CD4-positive, alpha-beta memory T cell (primary cell): ENCODE measurements at places on chromosomes 12 and 14.

GRCh38 chr12:56129206-56129941 is 1.3 kb downstream of the ESYT1 start:
- peak; percentile 79 for DNase-seq

GRCh38 chr12:15629761-15630160 is 159.4 kb downstream of the EPS8 start:
- DNase-seq = no peak

DNA sequence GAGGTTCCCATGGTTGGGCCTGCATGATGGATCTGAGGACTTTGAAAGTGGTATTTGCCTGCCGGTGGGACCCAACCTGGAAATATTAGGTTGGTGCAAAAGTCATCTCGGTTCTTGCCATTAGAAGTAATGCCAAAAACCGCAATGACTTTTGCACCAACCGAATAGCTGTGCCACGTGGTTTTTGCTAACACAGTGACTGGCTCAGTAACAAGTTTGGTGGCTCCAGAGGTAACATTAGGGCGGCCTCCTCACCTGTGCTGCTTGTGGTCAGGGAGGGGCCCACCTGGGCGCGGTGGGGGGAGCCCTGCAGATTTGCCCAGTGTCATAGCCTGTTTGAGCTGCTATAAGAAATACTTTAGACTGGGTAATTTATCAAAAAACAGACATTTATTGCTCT is 1.8 kb downstream of the BDKRB2 start:
- no peak for DNase-seq

DNA sequence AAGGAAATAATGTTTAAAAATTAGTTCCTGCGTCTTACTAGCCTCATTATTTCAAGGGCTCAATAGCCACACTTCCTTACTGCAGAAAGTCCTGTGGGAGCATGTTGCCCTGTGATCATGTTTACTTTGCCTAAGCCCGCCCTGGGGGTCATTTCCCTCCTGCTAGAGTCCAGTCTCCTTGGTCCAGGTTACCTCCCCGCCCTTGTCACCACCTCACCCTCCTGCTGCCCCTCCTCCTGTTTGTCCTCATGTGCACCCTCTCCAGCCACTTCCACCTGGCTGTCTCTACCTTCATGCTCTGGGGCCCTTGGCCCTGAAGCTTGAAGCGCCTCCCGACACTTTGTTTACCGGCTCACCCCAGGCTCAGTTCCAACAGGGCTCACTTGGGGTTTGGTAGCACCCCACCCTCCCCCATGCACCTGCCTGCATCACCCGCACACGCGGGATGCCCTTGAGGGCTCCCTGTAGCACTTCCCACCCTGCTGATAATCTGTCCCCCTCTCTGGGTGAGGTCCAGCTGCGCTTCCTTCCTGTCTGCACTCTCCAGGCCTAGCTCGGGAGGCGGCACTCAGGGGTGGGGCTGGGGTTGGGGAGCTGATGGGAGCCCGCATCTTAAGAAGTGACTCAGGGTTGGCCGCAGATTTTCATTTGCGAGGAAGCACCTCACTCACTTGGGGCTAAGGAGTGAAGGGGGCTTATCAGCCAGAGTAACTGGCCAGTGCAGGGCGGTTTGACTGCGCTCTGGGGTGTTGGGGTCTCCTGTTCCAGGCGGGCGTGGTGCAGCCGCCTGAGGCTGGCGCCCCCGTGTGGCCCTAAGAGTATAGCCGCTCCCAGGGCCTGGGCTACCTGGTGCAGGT is 40.1 kb downstream of the SMIM41 start:
- DNase-seq = no peak

DNA sequence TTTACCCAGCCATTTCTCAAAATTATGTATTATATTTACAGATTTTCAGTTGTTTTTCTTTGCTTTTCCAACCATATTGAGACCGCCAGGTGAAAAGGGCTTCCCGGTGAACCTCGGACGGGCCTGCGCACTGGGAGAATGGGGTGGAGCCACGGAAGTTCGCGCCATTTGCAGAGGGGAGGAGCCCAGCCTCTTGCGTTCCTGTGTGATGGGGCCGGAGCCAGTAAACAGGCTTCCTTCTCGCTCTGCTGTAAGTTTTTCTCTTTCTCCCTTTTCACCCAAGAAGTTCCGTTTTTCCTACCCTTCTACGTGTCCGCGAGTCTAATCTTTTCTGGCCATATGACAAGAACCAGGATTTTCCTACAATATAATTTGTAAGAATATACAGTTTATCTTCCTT is 1108.8 kb upstream of the SEL1L start:
- no peak for DNase-seq

- no peak for DNase-seq
Observed at GRCh38 chr12:32482226-32482625, 82.9 kb downstream of the FGD4 start.

DNA sequence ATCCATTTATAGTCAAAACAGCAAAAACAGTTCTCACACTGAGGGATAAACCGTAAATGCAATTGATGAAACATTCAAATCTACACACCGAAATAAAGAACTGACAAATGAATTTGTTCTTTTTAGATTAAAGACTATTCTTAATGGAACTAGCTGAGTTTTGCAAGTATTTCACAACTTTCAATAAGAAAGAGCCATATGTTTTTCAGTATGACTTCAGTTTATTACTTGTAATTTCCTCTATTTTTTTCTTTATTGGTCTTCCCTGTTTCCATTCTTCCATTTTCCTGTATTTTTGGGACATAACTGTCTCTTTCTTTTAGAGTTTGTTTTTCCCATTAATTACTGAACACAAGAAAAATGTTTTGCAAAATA is 4.3 kb downstream of the BCAT1 start:
- DNase-seq = no peak

GRCh38 chr12:70849265-70849960 is 71.1 kb downstream of the PTPRR start:
- no peak for DNase-seq

- no peak for DNase-seq
Observed at GRCh38 chr12:1189163-1189562, 198.1 kb downstream of the ERC1 start.

GRCh38 chr14:56094076-56094475 is 24.1 kb upstream of the PELI2 start:
- no peak for DNase-seq

DNA sequence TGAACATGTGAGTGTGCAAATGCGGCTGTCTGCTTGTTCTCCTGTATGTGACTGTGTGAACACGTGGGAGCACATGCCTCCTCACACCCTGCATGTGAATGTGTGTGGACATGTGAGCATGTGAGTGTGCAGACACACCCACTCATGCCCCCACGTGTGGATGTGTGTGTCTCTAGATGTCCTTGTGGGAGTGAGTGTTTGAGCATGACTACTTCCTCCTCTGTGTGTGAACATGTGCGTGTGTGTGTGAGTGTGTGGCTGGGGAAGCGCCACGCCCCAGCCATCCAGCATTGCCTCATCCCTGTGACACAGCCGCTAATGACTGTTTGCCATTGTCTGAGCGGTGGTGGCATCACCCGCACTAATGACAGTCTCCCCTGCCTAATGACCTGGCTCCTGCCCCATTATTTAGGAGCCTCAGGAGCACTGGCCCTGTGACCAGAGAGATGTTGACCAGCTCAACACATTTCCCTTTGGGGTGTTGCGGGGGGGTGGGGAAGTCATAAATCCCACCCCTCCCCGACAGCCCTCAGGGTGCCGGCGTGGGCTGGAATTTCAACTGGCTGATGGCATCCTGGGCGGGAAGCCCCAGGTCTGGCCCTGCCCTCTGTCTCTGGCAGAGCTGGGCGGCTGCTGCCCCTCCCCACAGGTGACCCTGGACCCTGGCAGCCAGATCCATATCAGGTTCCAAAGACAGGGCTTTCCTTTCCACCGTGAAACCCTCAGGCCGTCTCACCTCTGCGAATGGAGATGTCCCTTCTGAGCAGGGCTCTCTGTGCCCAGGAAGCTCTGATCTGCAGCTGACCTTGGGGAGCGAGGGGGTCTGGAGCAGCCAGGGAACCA is 11.5 kb upstream of the KRT80 start:
- DNase-seq = no peak

- DNase-seq = no peak
Observed at GRCh38 chr14:92520102-92521057, 6.8 kb downstream of the RIN3 start.

- no peak for DNase-seq
Observed at GRCh38 chr12:18416412-18416811, 155.1 kb downstream of the PIK3C2G start.

DNA sequence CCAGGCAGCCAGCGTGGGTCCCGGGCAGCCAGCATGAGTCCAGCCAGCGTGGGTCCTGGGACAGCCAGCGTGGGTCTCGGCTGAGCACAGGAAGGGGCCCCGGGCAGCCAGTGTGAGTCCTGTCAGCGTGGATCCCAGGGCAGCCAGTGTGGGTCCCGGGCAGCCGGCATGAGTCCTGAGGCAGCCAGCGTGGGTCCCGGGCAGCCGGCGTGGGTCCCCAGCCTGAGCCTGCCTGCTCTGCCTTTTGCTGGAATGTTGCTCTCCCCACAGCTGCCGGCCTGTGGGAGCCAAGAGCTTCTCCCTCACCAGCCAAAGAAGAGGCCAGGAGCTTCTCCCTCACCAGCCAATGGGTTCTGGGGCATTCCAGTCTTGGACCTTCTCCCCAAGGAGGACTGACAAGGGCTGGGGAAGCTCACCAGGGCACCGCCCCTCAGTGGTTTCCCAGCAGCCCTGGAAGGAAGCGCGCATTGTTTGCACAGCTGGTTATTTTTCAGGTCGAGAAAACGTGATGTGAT is 15.0 kb upstream of the RFLNA start:
- no peak for DNase-seq

DNA sequence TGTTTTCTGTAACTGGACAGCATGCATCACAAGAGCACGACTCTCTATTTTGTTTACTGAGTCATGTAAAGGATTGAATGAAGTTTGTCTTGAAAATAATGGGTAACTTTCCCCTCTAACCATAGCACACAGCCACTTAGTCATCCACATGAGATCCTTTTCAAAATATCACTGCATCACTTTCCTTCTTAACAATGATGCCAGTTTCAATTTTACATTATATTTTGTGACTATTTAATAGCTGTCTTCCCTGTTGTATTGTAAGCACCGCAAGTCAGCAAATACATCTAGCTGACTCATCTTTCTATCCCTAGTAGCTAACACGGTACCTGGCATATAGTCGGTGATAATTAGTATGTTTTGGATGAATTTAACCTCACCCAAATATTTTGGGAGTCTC is 83.3 kb upstream of the PPM1H start:
- DNase-seq = no peak

DNA sequence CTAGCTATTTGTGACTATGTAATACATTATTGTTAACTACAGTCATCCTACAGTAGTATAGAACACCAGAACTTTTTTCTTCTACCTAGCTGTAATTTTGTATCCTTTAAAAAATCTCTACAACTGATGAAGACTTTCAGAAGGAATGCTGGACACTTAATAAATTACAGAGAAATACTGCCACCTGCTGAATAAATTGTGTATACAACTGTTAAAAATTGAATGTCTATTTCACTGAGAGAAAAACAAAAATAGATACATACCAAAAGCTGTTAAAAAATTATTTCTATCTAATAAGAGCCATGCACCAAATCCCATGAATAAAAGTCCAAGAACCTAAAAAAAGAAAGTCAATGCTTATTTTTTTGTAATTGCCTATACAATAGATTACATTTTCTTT is 6.6 kb downstream of the TSPAN19 start:
- no peak for DNase-seq

- no peak for DNase-seq
Observed at GRCh38 chr14:68953196-68953555, 25.9 kb downstream of the ACTN1 start.

GRCh38 chr14:26870722-26871617 is 273.1 kb upstream of the NOVA1 start:
- no peak for DNase-seq

- no peak for DNase-seq
Observed at GRCh38 chr12:6452245-6452943, 552 bp downstream of the TAPBPL start.

GRCh38 chr12:42798811-42799438 is 209.4 kb upstream of the PRICKLE1 start:
- DNase-seq = no peak

GRCh38 chr12:69130064-69130463 is 109.3 kb upstream of the CPSF6 start:
- no peak for DNase-seq

- DNase-seq = no peak
Observed at GRCh38 chr12:123897221-123897620, 75.4 kb downstream of the CCDC92 start.

- DNase-seq = no peak
Observed at GRCh38 chr14:100737526-100737925, 10.8 kb downstream of the DLK1 start.

- no peak for DNase-seq
Observed at GRCh38 chr14:22143363-22143762, 445.7 kb downstream of the DAD1 start.

DNA sequence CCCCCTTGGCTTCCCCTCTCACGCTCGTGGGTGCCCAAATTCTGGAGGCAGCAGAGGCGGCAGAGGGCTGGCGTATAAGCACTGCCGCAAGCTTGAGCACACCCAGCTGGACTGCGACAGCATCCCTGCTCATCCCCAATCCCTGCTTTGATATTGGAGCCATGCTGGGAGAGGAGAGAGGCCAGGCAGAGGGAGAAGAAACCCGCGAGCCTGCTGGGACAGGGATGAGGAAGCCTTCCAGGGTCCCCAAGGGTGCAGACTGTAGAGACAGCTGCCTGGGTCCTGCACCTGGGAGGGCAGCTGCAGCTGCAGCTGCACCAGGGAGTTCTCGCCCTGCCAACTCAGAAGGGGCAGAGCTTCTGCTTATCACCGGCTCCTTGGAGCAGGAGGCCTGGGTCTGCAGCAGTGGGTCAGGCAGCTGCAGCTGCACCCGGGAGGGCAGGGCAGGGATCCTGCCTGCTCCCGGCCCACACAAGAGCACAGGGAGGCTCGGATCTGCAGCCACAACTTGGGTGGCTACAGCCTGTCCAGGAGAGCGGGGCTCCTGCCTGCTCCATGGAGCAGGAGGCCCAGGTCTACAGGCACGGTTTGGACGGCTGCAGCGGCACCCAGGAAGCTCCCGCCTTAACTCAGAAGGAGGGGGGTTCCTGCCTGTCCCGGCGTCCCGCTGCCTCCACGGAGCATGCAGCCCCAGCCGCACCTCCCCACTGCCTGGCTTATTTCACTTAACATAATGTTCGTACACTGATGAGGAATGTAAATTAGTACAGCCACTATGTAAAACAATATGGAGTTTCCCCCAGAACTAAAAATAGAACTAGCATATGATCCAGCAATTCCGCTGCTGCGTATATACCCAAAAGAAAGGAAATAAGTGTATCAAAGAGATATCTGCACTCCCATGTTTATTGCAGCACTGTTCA is 60.4 kb upstream of the SGPP1 start:
- DNase-seq = no peak

GRCh38 chr14:100665511-100666032 is 61.1 kb upstream of the DLK1 start:
- no peak for DNase-seq
